ENCODE measurements at places on chromosomes 3 and 15.

- no peak for DNase-seq
These were observed 319.6 kb upstream of the TGFBR2 start for GRCh38 chr3:30286811-30287210.

DNA sequence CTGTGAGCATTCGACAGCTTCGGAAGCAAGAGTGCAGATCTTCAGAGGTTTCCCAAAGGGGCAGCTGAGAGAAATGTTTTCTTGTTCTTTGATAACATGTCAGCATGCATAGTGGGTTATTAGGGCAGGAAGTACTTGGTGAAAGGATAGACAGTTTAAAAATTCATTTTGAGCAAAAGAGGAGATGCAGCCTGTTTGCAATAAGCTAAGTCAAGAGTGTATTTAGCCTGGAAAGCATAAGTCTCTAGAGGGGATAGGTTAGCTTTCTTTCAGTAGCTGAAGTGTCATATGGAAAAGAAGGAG, 7.4 kb downstream of the SLC6A11 start:
- no peak for DNase-seq

- no peak for DNase-seq
These were observed 34.4 kb downstream of the PRKCI start for GRCh38 chr3:170256597-170256996.

DNA sequence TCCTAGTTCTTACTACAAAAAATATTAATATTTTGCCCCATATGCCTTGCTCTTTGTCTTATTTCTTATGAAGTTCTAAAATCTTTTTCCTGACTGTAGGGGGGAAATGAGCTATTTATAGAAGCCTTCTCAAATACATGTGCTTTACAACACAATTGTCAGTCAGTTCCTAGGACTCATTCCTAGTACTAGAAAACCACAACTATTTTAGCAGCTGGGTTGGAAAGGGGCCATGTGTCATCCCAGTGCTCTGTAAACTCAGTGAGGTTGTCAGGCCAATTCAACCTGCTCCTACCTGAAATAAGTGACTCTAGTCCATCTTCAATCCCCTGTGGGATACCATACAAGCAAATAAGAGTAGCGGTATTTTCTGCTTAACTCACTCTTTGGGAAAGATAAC, 153.8 kb downstream of the ULK4 start:
- peak; percentile 8 for DNase-seq

- no peak for DNase-seq
These were observed 79.4 kb upstream of the CADPS start for GRCh38 chr3:62954580-62954979.

GRCh38 chr3:56052188-56052587, 416.1 kb downstream of the ERC2 start:
- no peak for DNase-seq

DNA sequence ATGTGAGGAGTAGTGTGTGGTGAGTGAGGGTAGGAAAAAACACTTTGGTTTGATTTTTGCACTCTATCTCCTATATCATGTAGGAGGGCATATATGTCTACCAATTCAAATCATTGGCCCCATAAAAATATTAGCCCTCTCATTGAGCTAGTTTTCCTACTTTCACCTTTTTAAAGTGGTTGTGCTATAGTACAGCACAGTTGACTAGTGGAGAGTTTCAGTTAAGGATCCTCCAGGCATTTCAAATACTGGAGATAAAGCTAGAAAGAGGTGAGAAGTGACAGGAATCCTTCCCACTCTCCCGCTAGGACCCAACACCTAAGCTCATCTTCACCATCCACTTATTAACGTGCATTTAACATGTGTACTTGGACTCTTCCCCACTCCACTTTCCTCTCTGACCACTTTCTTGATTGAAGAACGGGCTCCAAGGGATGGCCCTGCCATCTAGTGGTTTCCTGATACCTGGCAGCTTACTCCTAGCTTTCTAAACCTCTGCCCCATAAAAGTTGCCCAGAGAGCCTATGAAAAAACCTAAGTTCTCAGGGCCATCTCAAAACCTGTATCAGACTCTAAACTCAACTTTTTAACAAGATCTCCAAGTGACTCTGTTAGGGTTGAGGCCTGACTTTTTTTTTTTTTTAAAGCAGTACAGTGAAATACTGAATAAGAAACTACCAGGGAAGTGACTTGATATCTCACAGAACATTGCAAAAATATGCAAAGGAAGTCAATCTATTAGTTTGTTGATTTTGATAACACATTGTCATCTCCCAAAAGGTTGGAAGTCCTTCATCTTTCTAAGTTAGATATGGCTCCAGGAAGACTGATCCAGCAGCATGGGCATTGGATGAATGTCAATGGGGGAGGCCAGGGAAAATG, 17.9 kb downstream of the IL12A start:
- peak; percentile 63 for DNase-seq

DNA sequence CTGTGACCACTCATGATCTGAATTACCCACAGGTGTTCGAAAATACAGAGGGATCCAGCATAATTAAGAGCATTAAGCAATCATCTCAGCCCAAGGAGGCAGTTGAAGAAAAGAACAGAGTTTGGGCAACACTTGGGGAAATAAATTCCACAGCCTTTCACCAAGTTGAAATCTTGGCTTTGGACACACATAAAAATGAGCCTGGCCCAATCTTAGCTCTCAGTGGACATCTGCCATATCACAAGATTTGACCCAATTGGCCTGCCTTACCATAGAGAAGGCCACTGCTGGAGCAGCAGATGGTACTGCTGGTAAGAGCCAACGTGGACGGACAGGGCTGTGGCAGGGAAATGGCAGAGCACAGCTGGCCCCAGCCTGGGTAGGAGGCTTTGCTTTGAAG, 13.0 kb downstream of the FOXP1 start:
- no peak for DNase-seq

GRCh38 chr15:74955796-74956647, 550 bp downstream of the RPP25 start:
- DNase-seq, result peak; percentile 66

DNA sequence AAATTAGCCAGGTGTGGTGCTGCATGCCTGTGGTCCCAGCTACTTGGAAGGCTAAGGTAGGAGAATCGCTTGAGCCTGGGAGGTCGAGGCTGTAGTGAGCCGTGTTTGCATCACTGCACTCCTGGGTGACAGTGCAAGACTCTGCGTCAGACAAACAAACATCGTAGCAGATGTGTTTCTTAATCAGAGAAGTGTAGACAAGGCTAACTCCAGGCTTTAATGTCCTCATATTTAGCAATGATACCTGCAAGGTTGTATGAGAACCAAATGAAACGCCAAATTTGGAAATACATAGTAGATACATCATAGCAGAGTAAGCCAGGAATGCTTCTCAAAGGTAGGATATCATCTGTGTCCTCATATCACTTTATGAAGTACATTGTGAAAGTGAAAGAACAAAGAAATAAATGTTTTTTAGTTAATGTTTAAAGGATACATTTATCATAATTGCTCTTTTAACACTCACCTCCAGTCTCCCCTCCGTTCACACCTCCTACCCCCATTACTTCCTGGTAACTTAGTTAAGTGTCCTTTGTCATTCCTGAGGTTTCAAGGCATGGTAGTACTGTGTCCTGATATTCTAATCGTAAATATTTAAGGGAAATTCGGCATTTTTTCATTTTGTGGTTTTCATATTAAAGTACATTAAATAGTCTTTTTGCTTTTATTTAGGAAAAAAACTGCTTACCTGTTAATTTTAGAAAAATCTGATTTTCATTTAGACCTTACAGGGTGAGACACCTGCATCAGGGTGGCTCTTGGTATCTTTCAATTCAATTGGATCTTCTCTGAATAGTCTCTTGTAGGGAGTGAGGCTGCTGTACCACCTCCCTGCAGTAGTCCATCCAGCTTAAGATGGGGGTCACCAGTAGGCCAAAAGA, 96.1 kb downstream of the OPA1 start:
- no peak for DNase-seq

GRCh38 chr15:47908950-47909670, 191.8 kb downstream of the SEMA6D start:
- no peak for DNase-seq

All from hematopoietic multipotent progenitor cell treated with erythropoietin and hydrocortisone succinate and interleukin-3 and kit ligand, for 8 days (in vitro differentiated cells).